ENCODE measurements at places on chromosomes 7 and 10.

GRCh38 chr7:114835861-114836260, 86.0 kb upstream of the MDFIC start:
- DNase-seq, result peak; percentile 48

GRCh38 chr7:55023841-55024505, 5.2 kb downstream of the EGFR start:
- no peak for DNase-seq

DNA sequence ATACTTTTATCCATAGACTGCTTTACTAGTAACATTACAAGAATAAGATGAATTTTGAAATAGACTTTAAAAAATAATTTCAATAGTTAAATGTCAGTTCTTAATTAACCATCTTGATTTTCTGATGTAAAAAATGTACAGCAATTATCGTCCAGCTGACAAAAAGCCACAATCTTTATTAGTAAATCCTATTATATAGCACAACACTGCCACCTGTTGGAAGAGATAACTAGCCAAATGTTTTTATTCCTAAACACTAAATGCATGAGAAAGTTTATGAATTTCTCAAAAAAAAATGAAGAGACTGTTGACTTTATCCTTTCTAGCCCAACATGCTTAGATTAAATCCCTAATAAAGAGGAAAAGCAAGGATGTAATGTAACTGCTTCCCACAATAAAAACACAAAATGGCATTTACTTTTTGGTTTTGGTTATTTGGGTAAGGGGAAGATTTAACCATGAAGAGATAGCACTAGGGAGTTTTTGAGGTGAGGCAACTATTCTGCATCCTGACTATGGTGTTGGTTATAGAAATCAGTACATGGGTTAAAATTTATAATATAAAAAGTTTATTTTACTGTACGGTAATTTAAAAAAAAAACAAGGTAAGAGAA, 8.0 kb downstream of the COA1 start:
- DNase-seq, result no peak

GRCh38 chr10:93947524-93947923, 46.2 kb upstream of the PLCE1 start:
- DNase-seq, result no peak

GRCh38 chr7:43749383-43749940, 9.0 kb upstream of the BLVRA start:
- DNase-seq, result no peak

- DNase-seq, result no peak
These were observed 225.5 kb downstream of the DOCK4 start for GRCh38 chr7:111980725-111981124.

DNA sequence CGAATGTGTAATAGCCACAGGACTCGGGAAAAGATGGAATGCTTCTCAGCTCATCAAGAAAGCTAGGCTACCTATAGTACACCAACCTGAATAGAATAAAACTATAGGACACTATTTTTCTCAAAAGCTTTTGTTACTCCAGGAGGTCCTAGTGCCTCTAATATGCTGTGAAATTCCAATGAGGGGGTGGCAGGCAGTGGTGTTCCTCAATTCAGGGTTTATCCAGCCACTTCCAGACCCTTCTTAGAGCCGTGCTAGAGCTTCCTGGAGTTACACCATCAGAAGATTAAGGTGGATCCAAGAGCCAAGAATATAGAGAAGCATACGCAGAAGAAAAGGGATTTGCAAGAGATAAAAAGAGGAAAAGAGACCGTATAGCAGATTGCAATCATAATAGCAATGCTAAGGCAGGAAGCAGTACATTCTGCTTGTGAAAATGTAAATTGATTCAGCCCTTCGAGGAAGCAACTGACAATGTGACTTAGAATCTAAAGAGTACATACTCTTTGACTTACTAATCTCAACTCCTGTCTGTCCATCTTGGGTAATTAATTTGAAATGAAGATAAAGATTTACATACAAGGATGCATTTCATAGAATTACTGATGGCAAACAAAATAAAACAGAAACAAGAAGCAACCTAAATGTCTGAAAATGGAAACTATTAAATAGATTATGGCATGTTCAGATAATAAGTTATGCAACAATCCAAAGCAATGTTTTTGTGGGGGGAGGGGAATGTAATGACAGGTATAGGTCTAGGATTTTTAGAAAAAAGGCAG, 2.1 kb downstream of the ST8SIA6 start:
- no peak for DNase-seq

DNA sequence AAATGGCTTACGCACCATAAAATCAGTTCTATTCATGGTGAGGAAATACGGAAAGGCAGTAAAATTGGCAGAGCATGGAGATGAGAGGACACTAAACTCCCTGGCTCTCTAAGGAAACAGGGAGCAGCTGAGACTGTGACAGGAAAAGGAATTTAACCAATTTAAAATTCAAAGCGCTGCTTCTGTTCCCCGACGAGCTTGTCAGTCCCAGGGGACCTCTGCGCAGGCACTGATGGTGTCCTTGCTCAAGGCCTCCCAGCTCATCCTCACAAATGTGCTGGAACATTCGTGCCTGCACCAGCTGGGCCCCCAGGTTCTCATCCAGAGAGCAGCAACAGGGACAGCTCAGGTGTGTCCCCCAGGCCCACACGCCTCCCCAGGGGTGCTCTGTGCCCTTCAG, 101.4 kb downstream of the MAD1L1 start:
- no peak for DNase-seq

- DNase-seq, result no peak
These were observed 28.0 kb downstream of the IPMK start for GRCh38 chr10:58239561-58240169.

- DNase-seq, result no peak
These were observed 732.9 kb upstream of the LRRN3 start for GRCh38 chr7:110358028-110358427.

DNA sequence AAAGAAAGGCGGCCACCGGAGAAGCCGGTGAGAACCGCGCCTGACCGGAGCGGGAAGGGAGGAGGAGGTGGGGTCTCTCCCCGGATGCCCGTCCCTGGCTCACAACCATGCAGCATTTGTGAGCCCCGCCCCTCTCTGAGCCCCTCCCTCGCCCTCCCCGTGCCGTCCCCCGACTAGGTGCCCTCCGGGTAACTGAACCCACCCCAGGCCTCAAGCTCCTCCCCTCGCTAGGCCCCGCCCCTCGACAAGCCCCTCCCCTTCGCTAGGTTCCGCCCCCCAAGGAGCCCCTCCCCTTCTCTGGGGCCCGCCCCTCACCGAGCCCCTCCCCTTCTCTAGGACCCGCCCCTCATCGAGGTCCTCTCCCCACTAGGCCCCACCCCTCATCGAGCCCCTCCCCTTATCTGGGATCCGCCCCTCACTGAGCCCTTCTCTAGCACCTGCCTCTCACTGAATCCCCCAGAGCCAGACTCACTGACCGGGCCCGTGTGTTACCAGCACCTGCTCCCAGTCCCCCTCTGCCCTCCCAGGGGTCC, 42.2 kb upstream of the HSPB1 start:
- DNase-seq, result no peak

- no peak for DNase-seq
These were observed 255.4 kb upstream of the LRGUK start for GRCh38 chr7:133871757-133872156.

GRCh38 chr10:98664329-98665042, 217.8 kb upstream of the HPS1 start:
- DNase-seq, result no peak
